CD4-positive, alpha-beta T cell treated with Interleukin-4 for 4 hours (primary cell): ENCODE measurements at places on chromosomes 16 and 17.

GRCh38 chr17:82864713-82865248, 25.0 kb upstream of the ZNF750 start:
- no peak for DNase-seq

GRCh38 chr16:83952587-83952939, 477 bp upstream of the OSGIN1 start:
- no peak for DNase-seq

GRCh38 chr16:70770626-70771552, 30.1 kb downstream of the VAC14 start:
- peak; percentile 29 for DNase-seq

- DNase-seq = no peak
These were observed at the start of gene PITPNM3 for GRCh38 chr17:6556121-6557039. PITPNM3 (minus strand) TSS chr17:6556555; CDS start chr17:6556406, 149 bp downstream.

DNA sequence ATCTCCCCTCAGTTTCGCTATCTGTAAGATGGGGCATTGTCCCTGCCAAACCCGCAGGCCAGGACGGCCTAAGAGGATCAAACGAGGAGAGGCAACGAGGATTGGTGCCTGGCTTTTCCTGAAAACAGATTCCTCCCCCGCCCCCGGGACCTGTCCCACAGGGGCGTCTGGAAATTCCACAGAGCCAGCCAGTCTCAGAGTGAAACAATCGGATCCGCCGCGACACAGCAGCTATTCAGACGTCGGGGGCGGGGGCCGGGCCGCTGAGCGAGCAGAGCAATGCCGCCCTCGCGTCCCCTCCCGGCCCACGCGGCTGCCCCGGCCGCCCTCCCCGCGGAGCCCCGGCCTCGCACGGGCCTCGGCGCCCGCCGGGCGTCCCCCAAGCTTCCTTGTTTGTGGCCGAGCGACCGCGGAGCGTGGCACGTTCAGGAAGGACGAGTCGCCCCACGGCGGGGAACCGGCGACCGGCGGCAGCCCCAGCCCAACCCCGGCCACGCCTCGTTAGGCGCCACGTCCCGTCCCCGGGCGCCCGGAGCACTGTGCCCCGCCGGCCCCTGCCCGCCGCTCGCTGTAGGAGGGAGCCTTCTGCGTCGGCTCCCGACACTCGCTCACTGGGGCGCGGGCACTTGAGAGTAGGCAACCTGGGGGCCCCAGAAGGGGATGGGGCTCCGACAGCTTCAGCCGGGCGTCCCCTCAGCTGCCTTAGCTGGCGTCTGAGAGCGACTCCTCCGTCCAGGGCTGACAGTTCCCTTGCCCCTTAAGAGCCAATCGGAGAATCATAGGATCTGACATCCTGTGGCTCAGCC, 29.6 kb upstream of the PHOSPHO1 start:
- DNase-seq = peak; percentile 38

DNA sequence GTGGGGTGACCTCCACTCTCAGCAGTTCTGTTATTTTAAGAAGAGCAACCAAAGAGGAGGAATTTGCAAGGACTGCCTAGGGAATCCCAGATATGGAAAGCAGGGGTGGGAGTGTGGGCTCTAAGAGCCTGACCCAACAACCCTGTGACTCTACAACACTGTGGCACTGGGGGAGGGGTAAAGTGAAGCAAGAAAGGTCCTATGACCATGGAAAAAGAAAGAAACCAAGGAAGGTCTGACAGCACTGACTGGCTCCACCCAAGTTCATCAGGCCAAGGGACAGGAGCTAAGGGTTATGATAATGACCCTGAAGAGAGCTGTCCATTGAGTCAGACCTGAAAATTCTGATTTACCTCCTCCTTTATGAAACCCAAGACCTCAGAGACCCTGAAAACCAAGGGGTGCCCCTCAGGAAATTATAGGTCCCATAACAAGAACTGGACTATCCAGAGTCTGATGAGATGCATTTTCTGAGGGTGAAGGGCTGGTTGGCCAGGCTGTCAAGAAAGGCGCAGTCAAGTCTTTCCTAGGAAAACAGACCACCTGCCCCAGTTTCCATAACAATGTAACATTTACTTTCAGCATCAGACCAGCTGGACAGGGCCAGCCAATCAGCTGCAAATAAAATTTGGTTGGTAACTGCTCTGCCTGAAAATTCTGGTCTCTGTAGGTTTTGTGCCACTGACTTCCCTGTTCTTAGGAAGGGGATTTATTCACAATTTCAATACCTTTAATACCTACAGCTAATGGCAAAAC, 53.8 kb upstream of the MTMR4 start:
- DNase-seq = no peak

DNA sequence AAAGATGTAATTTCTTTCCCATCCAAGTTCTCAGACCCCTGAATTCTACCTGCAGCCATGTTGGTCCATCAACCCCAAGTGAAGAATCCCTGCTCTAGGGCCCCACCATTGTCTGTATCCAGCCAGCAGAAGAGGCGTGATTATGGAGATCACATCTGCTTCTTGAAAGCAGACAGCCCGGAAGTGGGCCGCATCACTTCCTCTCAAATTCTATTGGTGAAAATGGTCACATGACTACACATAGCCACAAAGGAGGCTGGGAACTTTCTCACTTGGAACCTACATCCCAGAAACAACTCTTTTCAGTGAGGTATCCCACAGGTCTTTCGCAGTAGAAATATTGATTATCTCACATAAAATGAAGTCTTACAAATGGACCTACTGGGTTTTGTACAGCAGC, 40.1 kb downstream of the IL4R start:
- no peak for DNase-seq

DNA sequence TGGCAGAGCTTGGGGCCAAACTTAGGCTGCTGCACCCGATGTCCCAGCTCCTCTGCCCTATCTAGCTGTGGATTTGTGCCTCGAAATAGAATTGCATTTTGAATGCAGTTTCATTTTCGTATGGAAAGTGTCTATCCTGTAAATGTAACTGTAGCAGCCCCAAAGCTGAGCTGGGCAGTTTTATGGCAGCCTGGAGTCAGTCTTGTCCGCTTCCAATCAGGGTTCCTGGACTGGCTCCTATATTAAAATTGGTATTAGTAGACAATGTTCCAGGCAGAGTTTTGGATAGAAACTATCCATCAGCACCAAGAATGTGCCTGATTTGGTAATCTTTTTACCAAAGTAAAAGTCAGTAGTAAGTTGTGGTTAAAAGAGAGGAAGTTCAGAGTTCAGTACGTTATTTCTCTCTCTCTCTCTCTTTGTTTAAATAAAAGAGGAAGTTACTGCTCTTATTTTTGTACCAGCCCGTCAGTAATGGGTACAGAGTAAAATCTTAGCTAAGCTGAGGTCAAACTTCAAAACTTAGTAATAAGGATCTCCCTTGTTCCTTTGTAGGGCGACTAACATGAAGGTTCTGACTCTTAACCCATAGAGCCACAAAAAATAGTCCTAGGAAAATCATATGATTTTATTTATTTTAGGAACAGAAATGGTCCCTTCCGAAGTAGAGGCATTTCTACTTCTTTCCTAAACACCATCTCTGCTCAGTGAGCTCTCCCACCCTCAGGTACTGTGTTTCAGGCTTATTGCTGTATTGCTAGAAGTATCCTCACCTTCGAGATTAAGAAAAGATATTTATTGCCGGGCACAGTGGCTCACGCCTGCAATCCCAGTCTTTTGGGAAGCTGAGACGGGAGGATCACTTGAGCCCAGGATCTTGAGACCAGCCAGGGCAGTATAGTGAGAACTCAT, 28.0 kb downstream of the PRKCB start:
- DNase-seq = peak; percentile 45

DNA sequence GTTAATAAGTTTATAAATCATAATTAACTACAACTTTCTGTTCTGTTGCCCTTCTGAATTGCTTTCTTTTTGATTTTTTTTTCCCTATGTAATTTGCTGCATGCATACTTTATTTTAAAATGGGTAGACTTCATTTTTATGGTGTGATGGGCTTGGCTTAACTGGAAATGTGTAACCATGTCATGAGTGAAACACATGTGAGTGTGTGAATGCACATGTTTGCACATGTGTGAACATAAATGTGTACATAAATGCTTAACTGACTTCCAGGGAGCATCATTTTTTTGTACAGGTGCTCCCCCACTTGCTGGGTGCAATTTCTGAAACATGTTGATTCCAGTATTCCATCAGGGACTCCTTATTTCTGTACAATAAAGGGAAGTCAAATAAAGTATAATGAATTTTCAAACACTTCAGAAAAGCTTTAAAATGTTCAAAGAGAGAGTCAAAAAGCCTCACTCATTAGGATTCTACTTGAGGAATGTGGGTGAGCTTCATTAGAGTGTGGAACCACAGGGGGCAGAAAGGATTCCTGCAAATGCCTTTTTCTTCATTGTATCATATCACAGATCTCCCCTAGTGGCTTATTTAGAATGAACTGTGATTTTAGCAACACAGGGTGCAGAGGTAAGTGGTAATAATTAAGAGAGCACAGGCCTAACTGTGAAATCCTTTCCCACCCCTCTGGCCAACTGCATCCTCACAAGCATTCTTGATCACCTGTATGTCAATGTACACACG, 31.7 kb upstream of the CDH11 start:
- no peak for DNase-seq

GRCh38 chr17:81153340-81153803, 11.9 kb upstream of the PVALEF start:
- DNase-seq = peak; percentile 13

DNA sequence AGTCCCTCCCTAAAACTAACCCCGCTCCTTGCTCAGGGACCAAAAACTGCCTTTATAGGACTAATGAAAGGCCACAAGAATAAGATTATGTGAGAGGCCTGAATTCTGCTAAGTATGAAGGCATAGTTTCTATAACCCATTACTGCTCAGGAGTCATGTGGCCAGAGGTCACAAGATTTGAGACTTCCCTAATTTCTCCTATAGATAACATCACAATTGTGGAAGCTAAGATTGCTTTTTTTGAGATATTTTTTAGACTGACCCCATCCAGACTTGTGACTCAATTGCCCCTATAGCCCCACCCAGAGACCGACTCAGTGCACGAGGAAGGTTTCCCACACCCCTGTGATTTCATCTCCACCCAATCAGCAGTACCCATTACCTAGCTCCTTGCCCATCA, 504.1 kb upstream of the GOT2 start:
- no peak for DNase-seq

DNA sequence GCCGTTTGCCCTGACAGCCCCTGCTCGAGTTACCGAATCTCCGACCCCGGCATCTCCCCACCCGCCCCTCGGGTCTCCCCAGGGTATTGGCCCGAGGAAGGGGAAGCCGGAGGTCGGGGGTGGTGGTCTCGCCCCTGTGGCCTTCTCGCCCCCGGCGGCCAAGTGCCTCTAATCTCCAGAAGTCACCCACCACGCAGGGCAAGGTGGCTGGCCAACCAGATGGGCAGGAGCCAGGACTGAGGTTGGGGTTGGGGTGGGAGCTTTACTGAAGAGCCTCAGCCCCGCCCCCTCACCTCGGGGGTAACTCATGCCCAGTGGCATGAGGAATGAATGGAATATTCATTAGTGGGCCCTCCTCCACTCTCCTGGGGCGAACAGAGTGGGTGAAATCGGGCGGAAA, 637 bp downstream of the DHRS11 start:
- no peak for DNase-seq

DNA sequence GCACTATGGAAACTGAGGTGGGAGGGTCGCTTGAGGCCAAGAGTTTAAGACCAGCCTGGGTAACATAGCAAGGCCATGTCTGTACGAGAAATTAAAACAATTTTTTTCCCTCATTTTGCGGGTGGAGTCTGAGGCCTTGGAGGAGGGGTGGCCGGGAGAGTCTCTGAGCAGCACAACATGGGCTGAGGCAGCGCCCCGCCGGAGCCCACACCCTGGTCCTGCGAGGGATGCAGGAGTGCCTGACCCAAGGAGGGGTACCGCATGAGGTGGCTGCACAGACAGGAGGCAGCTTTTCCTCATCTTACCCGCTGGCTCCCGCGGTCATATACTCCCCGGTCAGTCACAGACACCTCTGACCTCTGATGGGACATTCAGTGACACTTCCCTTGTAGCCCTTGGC, 67.7 kb downstream of the MSI2 start:
- DNase-seq = no peak

DNA sequence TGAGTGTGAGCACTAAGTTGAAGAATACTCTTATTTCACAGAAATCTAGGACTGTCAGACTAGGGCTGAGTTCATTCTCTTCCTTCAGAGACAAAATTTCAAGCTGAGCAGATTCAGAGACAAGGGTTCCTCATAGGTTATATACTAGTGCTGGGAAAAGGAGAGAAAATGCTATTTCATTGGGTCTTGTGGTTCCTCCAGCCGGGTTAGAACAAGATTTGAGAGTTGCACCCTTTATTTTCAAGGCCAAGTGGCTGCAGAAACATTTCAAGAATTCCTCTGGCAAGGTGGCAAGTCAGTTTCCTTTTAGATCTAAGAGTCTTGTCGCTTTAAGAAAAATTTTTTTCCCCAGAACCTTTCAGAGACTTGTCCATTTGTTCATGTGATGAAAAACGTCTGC, 6.8 kb downstream of the THUMPD1 start:
- no peak for DNase-seq

DNA sequence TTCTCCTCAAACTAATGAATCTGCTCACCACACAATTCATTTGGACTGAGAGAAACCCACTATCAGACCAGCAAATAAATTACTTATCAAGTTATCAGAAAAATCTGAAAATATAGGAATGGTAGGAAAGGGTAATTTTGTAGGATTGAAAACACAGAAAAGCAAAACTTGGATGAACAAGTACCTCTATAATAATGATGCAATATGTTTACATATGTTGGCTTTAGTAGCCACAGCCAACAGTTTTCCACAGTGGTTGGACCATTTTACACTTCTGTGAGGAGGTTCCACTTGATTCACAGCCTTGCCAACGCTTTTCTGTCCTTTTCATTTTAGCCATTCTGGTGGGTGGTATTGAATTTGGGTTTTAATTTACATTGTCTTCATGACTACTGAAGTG, 10.6 kb upstream of the GINS3 start:
- DNase-seq = no peak

GRCh38 chr17:63378411-63379375, 67.4 kb downstream of the CYB561 start:
- DNase-seq = no peak

- DNase-seq = peak; percentile 39
These were observed 40.3 kb downstream of the CYB561 start for GRCh38 chr17:63405741-63406261.

GRCh38 chr17:75941442-75941819, 589 bp upstream of the FBF1 start:
- no peak for DNase-seq

DNA sequence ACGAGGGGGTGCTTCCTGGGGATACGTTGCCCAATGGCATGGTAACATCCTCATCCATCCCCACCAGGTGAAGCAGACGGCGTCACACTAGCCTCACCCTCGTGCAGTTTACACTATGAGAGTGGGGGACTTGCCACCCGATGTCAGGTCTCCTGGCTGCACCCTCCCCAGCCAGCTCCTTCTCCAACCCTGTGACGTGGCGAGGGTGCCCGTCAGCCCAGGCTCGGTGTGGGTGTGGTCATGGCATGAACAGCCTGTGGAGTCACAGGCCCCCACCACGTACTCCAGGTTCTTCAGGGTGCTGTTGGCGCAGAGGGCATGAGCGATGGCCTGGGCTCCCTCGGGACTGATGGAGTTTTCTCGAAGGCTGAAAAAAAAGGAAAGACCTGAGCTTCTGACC, 28.3 kb downstream of the NLRC3 start:
- DNase-seq = no peak
